ENCODE measurements at places on chromosomes 6 and 20.

- DNase-seq = no peak
These were observed 2.3 kb upstream of the ADGRB3 start for GRCh38 chr6:68632734-68633133.

DNA sequence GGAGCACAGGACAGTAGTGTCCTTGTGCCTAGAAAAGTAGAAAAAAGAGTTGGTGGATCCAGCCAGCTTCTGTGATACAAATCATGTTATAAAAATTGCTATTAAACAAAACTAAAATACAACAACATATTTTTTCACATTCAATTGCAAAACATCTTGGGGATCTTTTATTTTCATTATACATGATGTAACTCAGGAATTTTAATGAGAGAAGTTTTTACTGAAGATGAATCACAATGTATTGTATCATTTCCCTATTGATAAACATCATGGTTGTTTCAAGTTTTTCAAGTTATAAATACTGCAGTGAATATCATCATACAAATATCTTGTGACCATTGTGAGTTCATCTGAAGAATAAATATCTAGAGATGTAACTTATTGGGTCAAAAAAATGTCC lies 608.0 kb downstream of the PHF3 start:
- DNase-seq = no peak

GRCh38 chr6:15946701-15947385 lies 182.0 kb upstream of the MYLIP start:
- DNase-seq = no peak

DNA sequence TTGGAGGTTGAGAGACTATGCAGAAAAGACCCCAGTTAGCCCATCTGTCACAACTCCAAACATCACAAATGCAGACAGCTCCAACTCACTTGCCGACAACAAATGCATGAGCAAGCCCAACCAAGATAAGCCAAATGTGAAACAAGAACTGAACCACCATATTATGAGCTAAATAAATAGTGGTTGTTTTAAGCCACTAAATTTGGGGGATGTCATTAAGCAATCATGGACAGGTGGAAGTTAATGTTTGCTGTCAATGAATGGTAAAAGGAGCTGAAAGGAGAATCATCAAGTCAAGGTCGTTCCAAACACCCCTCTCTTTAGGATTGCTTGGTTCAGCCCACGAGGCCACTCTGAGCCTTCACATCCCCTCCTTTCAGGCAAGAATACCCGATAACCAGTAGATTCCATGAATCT lies 71.2 kb upstream of the PLCB4 start:
- DNase-seq = no peak

- DNase-seq = no peak
These were observed 4.0 kb downstream of the PEX6 start for GRCh38 chr6:42974919-42975505.

DNA sequence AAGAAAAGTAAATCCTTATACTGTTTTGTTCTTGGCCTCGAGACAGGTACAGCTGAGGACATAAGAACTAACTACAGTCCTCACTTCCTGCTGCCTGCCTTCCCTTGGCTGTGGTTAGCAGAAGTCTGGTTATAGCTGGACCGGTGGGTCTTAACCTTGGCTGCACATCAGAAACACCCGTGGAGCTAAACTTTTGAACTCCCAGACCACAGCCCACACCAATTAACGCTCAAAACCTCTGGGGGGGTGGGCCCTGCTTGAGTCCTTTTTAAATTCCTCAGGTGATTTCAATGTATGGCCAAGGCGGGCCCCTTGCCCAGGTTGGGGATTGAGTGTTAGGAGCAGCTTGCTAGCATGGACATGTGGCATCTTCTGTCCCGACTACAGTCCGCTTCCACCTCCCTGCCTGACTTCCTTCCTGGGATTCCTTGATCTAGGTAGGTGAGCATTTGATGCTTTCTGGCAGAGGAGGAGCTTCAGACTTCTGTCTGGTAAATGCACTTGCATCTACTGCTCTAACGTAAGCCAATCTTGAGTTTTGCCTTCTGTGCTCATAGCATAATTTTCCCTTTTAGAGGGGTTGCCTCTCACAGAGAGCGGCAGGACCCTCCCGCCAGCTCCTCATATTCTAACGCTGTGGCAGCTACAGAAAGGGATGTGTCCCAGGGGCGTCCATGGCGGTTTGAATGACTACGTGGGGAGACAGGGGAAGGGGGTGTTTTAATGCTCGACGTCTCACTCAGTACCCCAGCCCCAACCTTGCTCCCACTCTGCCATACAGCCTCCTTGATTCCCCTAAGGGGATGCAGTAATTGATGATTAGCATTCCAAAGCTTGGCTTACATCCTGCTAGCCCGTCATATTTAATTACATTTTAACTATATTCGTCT lies 390.1 kb downstream of the ZFAND3 start:
- DNase-seq = no peak

DNA sequence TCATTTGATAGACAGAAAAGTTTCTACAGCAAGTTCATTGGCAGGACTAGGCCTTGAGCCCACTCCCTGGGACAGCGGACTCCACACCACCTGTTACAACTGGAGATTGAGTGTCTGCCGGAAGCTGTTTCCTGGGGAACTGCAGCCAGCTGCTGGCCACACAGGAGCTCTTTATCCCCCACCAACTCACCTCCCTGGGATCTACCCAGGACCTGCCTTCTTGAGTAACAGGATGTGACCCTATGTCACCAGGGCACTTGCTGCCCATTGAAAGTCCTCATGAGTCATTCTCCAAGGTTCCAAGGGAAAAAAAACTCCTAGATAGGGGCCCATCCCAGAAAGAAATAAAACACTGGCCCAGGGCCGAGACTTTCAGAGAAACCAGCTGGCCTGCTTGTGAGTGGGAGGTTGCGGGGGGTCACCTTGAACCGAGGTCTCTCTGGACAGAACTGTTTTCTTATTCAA lies 37.4 kb upstream of the SLC9A8 start:
- DNase-seq = no peak

DNA sequence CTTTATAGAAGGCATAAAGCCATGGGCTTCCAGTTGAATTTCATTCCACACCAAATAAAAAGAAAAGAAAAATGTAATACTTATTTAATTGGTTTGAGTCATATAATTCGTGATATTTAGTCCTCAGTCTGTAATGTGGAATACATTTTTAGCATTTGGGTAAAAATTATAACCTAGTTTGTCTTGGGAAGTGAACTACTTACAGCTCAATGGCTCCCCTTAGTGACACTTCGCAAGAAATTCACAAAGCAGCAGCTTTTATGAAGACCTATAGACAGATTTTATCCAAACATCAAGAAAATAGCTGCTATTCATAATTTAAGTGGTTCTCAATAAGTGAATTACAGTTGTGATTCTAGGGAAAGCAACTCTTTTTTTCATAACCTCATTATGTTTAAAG lies 72.1 kb downstream of the RSPO3 start:
- no peak for DNase-seq

- peak; percentile 54 for DNase-seq
These were observed 19.8 kb upstream of the TREM1 start for GRCh38 chr6:41306187-41306854.

DNA sequence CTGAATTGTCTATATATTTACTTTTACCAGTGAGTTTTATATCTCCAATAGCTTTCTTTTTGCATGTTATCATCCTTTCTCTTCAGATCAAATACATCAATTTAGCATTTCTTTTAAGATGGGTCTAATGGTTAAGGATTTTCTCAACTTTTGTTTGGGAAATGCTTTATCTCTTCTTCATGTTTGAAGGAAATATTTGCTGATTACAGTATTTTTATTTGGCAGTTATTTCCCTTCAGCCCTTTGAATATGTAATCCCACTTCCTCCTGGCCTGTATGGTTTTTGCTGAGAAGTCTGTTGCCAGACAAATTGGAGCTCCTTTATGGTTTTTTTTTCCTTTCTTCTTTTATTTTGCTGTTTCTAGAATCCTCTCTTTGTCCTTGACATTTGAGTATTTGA lies 6.7 kb upstream of the CST9L start:
- DNase-seq = no peak

DNA sequence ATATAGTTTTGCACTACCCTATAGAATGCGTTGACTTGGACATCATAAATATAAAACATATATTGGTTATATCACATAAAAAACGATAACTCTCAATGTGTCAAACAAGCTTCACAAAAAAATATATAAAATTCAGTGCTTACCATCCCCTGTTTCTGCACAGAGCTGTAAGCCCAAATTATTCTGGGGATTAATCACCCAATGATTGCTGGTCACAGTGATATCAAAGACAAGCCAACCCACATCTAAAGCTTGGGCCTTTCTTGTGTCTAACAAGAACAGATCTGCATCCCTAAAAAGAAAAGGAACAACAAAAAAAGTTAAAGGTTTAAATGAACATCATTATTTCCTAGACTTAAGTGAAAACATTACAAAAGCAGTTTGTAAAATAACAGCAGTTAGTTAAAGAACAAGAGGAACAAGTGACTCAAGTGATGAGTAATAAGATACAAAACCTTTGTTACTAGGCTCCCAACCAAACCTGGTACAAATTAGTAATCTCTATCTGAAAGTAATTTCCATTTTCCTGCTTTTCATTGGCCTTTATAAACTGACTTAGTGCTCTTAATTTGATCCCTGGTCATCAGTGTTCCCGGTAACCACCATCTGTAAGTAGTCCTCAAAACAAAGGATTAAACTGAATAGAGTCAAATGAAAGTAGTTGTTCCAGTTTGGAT lies 81.1 kb downstream of the BMP5 start:
- no peak for DNase-seq

- no peak for DNase-seq
These were observed 12.5 kb downstream of the HSF2 start for GRCh38 chr6:122412001-122412400.

DNA sequence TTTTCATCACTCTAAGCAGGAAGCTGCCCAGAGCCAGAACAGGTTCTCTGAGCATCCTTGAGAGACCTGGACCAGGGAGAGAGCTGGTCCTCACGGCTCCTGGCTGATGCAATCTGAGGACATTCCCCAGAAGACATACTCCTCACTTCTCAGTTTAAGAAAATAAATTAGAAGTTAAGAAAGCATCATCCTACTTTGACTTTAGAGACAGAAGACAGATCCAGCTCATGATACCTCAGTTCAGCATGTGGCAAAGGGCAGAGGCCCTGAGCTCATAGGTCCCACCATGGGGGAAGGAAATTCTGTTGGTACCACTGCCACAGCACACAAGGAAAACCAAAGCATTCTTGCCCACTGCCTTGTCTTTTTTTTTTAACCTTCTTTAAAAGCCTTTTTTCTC lies 378.1 kb upstream of the JARID2 start:
- no peak for DNase-seq

DNA sequence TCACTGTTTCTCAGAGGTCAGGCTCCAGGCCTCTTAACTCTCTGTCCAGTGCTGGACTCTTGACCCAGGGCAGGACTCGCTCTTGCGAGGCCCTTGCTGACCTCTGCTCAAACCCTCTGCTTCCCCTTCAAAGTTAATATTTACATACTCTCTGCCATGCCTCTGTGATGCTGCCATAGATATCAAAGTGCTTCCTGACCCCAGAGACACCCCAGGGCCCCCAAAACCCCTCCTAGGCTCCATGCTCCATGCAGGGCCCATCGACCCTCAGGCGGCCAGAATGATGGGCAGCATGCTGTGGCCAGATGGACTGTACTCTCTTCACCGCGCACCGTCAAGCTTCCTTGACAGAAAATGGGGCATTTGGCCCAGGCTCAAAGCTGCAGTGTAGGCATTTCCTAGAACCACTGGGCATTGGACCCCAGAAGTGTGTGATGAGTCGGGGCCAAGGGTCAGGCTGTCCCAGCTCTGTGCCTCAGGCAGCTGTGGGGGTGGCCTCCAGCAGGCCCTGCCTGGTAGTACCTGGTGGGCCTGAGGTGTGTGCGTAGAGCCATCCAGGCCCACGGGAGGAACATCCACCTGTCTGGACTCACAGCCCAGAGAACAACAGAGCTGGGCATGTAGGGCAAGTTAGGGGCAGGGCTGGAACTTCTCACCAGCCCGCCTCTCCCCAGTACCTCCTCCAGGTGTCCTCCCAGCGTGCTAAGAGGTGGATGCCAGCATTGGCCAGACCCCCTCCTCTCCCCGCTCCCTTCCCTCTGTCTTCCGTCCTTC lies 142.8 kb downstream of the VEGFA start:
- DNase-seq = no peak

DNA sequence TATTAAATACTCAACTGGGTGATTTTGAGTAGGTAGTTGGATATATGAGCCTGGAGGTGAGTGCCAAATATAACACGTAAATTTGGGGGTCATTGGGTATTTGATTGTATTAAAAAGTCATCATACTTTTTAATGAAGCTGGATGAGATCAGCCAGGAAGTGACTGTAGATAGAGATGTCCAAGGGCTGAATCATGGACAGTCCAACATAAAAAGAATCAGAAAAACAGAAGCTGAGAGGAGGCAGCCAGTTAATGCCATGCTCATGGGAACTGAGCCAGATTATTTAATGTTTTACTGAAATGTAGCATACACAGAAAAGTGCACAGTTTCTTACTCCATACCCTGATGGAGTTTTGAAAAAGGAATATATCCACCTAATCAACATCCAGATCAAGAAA lies 435.5 kb upstream of the PLCB4 start:
- DNase-seq = no peak

GRCh38 chr6:146027586-146028251 lies 1.1 kb upstream of the GRM1 start:
- no peak for DNase-seq

DNA sequence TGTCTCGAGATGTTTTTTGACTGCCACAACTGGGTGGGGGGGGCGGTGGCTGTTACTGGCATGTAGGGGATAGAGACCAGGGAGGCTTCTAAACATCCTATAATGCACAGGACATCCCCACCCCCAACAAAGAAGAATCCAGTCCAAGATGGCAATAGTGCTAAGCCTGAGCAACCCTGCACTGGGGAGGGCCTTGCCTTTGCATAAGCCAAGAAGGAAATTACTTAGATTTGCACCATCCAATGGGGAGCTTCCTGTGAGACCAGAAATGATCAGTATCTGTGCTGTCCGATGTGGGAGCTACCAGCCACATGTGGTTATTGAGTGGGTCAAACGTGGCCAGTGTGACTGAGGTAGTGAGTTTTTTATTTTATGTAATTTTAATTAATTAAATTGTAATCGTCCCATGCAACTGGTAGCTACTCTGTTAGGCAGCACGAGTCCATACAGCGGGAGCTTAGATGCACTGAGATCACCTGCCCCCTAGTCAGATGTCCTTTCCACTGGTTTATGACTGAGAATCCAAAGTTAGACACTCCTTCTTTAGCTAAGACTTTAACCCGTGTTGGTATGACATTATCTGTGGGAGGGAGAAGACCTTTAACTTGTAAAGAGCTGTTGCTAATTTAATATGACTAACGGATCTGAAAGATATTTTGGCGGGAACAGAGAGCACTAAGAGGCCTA lies 97.4 kb upstream of the NEDD9 start:
- DNase-seq = no peak

GRCh38 chr20:64171211-64171610 lies 7.0 kb downstream of the MYT1 start:
- DNase-seq = no peak

Data from stimulated activated CD4-positive, alpha-beta T cell treated with anti-CD3 and anti-CD28 coated beads, Interleukin-2, amount 100 ng/mL, for 24 hours (primary cell).